ENCODE measurements at places on chromosomes 6 and 20.
A peak's percentile ranks its signal among the peaks of the same experiment; 100 is the strongest.

DNA sequence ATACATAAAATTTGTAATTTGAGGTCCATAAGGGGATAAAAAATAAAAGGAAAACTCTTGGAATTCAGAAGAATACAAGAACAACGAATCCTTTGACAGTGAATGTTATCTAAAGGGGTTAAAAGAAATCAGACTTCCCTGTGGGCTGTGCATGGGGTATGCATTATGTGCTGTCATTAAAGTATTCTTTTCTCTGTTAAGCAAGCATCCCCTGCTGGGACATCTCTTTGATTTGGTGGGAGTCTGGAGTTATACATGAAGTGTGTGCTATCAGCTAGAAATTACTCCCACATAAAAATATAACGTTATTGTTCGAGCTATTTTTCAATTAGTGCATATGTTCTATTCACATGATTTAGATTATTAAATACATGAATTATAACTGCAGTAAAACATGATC lies 195.2 kb downstream of the CENPW start:
- no peak for DNase-seq

GRCh38 chr6:15837205-15837604 lies 174.4 kb upstream of the DTNBP1 start:
- no peak for DNase-seq

DNA sequence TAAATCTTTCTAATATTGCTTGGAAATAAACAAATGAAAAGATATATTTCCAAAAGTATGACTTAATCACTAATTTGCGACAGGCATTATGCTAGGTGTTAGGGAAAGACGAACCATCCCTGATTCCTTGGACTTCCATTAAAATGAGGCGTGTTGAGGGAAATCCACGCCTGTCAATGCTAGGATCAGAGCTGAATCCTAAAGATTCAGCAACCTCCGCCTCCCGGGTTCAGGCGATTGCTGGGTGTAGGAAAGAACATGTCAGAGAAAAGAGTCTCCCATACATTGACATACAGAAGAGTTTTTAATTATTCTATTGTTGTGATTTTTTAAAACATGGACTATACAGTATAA lies 16.8 kb upstream of the PRSS16 start:
- no peak for DNase-seq

- DNase-seq, result no peak
These were observed 46.3 kb upstream of the CDH4 start for GRCh38 chr20:61205769-61206168.

GRCh38 chr6:106974336-106974998 lies at the start of gene CD24:
Gene CD24, minus strand, starts transcription at chr6:106974729. Its CDS starts 83 bp downstream, at chr6:106974646.
- DNase-seq, result no peak

GRCh38 chr20:8153281-8153908 lies 21.3 kb downstream of the PLCB1 start:
- DNase-seq, result peak; percentile 51

DNA sequence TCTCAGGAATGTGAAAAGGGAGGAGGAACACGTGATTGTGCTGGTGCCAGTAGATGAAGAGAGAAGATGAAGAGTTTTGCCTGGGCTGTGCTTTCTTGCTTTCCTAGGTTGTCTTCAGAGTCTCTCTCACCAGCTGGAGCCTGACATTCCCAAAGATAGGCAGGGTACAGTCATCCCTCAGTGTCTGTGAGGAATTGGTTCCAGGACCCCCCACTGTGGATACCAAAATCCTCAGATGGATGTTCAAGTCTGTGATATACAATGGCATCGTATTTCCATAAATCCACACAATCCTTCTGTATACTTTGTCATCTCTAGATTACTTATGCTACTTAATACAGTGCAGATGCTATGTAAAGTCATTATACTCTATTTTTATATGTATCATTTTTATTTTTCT lies 113.5 kb downstream of the SAMD5 start:
- no peak for DNase-seq

DNA sequence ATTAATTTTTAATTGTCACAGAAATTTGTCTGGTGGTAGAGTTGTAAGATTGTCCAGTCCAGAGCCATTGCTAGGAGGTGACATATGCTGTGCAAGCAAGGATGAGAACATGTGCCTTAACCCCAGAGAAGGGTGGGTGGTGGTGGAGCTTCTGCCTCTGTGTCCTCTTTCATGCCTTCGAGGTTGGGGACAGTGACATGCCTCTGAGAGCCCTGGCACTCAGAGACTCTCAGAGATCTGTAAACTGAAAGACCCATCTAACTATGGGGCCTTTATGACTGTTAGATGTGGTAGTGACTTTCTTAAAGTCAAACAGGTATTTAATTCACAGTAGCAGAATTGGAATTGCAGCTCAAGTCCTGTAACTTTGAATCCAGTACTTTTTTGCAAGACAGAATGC lies 132.4 kb downstream of the JARID2 start:
- DNase-seq, result no peak

GRCh38 chr6:47057830-47058540 lies 15.9 kb upstream of the ADGRF1 start:
- DNase-seq, result peak; percentile 49

GRCh38 chr20:48648482-48649051 lies 179.2 kb downstream of the PREX1 start:
- DNase-seq, result no peak

DNA sequence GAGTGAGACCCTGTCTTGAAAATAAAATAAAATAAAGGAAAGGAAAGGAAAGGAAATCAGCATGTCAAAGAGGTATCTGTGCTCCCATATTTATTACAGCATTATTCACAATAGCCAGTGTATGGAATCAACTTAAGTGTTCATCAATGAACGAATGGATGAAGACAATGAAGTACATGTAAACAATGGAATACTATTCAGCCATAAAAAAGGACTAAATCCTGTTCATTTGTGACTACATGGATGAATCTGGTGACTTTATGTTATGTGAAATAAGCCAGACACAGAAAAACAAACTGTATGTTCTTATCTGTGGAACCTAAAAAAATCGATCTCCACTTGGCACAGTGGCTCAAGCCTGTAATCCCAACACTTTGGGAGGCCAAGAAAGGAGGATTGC lies 28.0 kb upstream of the TOP1 start:
- DNase-seq, result no peak

DNA sequence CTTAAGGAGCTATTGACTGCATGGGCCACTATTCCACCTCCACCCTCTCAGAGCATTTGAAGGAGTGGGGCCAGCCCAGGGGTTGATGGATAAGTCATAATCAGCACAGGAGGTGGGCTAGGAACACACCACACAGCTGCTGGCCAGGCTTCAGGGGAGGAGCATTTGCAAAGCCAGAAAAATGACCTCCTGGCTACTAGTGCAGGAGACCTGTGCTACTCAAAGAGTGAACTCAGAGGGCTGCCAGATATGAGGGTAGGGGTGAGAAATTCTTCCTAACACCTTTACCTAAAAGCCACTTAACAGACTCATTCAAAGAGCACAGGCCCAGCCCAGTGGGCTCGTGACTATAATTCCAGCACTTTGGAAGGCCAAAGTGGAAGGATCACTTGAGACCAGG lies 210.8 kb downstream of the TBXT start:
- no peak for DNase-seq

DNA sequence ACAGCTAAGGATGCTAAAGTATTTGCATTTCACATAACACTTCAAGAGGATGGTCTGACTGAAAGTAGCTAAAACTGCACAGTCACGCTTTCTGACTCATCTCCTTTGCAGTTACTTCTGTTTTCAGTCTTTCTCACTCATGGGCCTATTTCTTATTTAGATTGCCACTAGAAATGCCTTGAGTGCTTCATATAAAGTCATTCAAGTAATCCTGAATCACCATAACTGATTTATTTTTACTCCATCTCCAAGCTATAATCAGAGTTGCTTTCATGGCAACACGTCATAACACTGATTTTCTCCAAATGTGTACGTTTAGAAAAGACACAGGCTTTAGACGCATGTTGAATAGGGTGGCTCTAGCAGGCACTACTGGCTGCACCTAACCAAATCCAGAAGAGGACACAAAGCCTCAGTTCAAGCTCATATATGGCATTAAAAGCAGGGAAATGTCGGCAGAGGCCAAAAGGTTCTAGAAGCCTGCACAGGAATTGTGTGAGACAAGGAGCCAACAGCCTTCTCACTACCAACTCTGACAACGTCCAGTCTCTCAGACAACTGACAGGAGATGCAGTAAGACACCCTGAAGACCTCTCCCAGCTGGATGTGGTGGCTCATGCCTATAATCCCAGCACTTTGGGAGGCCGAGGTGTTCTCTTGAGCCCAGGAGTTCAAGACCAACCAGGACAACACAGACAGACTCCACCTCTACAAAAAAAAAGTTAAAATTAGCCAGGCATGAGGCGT lies 64.1 kb upstream of the BEND6 start:
- DNase-seq, result peak; percentile 88

DNA sequence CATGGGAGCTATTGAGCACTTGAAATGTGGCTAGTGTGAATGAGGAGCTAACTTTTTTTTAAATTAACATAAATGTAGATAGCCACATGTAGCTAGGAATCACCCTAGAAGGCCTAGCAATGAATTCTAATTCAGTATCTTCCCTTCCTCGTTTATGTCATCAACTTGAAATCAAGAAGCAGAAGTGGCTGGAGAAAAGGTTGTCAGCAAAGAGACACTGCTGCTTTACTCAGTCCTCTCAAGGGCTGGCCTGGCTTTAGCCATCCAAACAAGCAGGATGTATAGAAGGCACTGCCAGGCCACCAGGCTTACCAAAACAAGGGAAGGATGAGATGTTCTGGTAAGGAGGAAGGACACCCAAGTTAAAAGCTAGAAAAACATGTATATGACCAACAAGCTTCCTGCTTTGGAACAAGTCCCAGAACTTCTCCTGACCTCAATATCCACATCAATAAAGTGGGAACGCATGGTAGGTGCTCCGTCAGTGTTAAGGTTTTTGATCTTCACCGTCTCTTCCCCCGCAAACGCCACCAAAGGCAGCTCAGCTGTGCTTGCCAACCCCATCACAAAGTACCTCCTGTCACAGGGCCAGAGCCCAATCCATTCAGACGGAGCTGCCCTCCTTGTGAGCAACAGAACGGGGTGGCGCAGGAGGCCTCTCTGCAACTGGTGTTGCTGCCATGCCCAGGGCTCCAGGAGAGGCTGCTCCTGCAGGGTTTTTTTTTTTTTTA lies 235.8 kb upstream of the RIN2 start:
- no peak for DNase-seq

GRCh38 chr6:3825331-3825831 lies 23.8 kb upstream of the FAM50B start:
- peak; percentile 74 for DNase-seq

DNA sequence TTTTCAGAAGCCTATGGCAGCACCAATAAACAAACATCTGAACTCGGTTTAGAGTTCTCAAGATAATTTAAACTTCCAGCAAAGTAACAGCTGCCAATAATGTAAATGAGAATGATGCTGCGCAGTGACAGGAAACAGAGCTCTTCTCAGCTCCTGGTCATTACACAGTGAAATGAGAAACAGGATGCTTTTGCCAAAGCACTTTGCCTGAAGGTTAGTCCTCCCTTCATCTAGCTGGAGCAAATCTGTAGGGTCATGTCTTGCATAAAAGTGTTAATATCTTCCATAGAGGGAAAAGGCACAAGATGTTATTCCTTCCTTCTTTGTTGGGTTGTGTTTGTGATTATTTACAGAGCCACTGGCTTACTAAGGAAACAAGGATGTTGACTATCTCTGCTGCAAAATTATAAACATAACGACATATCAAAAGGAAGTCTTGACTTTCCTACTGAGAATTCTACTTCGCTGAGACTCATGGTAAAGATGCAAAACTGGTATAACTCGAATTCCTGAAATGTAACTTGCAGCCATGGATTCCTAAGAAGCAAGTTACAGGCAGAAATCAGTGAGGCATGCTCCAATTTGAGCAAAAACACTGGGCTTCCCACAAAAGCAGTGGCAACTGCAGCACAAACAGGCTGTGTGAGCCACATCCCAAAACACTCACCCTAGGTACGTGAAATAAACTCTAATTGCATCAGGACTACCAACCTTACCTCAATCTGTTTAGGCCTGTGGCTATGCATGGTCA lies 102.5 kb upstream of the BEND6 start:
- peak; percentile 39 for DNase-seq

GRCh38 chr20:53848304-53848703 lies 222.1 kb downstream of the BCAS1 start:
- no peak for DNase-seq

- no peak for DNase-seq
These were observed 48.9 kb upstream of the TBC1D7 start for GRCh38 chr6:13377054-13377758.

DNA sequence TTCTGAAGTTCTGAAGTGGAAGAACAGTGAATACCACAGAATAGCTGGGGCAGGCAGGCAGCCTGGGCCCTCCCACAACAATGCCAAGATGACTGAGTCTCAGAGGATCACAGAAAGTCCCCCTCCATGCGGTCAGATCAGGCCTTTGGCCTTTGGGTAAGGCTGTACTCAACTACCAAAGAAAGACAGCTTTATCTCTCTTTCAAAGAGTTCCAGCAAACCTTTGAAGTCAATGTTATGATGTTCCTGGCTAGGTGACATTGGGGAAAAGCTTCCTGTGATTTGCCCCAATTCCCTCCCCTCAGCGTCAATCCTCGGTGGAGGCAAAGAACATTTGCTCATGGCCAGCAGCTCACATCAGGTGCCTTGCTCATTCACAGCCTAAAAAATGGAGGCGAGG lies 10.7 kb upstream of the FBXO9 start:
- DNase-seq, result no peak

DNA sequence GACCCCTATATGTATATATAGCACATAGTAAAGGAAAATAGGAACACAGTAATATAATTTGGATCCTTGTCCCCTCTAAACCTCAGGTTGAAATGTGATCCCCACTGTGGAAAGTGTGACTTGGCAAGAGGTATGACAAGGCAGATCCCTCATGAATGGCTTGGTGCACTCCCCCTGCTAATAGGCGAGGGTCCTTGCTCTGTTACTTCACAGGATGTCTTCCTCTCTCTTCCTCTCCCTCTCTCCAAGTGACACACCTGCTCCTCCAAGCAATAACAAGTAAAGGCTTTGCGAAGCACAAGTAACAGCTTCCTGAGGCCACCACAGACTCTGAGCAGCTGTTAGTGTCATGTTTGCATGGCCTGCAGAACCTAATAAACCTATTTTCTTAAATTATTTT lies 16.4 kb downstream of the ROMO1 start:
- DNase-seq, result no peak

DNA sequence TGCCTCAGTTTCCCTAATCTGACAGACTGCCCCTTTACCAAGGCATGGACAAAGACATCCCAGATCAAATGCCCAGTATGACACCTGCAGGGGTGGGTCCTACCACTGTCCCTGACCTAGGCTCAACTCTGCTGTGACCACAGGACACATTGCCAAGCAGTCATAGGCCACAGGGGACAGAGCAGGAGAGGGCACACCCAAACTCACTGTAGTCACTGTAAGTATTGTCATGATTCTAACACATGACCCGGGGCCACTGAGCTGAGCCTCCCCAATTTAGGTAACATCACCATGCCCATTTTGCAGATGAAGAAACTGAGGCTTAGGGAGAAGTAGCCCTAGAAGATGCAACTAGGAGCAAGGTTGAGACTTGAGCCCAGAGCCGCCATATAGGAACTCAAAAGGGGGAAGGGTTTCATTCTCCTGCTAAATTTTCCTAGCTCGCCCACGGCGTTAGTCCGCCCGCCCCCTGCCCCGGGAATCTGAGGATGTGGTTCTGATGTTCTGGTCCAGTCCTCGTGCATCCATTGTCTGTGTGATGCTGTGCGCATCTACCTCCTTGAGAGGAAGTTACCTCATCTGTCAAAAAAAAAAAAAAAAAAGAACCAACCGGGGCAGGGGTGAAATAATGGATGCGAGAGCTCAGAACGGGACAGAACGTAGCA lies 44.8 kb downstream of the PMEPA1 start:
- DNase-seq, result no peak

All from fibroblast of villous mesenchyme (primary cell).